ENCODE measurements at places on chromosomes 12 and 14.

- no peak for DNase-seq
Observed at GRCh38 chr12:126607867-126608266, 1542.6 kb downstream of the AACS start.

- DNase-seq, result no peak
Observed at GRCh38 chr12:28876196-28876798, 272.8 kb upstream of the FAR2 start.

DNA sequence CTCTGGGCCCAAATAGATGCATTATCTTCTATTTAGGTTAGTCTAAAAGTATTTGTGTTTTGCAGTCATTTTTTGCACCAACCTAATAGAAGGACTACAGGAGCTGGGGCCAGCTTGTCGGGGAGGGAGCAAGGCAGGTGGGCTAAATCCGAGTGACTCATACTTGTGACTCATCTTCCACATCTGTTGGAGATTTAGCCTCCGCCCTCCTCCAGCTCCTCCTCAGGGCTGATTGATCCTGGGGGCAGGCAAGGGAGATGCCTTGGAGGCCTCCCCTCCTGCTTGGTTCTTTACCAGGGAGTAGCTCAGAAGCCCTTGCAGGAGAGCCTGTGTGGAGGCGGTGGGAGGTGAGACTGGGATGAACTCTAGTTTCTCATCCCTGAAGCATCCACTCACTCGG lies 27.9 kb downstream of the RHOF start:
- DNase-seq, result no peak

- DNase-seq, result no peak
Observed at GRCh38 chr14:85911044-85911443, 381.1 kb downstream of the FLRT2 start.

DNA sequence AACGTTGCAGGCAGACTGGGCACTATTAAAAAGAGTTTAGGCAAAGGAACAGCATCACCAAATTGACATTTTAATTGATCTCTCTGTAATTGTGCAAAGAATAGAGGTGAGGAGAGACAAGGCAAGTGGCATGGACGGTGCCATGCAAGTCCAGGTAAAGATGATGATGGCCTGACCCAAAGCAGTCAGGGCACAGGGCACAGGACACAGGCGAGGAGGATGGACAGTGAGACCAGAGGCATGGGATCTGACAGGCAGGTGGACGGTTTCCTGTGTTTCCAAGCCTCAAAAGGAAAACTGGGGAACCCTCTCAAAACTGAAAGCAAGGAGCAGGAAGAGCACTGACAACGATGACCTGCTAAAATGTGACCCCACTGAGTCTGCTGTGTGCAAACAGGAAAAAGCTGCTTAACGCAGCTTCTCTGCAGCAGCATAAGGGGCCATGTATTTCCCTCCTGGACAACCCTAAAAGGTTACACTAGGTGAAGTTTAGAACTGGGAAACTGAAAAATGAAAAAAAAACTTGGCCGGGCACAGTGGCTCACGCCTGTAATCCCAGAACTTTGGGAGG lies 50.9 kb downstream of the CLIP1 start:
- DNase-seq, result no peak

DNA sequence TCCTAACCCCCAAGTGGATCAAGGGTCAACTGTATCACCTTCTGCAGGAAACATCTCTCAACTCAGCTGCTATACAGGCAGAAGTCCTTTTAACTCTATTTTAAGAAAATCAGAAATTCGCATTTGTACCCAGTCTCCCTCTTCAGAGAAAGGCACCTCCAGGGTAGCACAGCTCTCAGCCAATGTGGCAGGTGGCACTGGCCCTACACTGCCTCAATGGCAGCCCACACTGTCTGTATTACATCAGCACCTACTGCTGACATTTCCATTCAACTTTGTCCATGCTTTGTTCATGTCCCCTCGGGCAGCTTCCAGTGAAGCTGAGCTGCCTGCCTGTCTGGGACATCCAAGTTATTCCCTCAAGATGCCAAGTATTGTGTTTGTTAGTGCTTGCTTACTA lies 8.8 kb downstream of the SPTSSA start:
- no peak for DNase-seq

DNA sequence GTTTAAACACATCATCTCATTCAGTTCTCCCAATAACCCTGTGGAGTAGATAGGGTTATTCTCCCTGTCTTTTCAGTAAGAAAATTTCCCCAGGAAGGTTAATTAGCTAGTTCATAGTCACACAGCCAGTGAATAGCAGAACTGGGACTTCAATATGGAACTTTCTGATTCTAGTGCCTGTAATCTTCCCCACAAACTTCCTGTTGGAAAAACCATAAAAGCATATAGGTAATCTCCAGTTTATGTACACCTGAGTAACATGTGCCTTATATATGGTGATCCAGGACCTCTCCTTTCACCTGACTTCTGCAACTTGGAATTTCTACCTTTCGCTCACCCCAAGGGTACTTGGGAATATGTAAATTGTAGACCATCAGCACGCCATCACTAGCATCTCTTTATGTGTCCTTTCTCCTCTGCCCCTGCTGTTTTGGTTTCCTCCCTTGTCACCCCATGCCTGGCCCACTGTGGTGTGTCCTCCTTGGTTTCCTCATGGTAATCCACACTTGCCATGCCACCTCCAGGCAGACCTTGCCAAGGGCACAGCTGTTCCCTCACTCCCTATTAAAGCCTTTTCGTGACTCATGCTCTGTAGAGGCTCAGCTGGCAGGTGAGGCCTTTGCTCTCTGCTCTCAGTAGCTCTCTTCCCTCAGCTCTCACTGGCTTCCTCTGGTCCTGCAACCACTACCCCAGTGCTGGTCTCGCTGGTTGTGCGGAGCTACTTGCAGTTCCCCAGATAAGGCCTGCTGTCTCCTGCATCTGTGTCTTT lies 16.7 kb downstream of the TBC1D30 start:
- DNase-seq, result no peak

DNA sequence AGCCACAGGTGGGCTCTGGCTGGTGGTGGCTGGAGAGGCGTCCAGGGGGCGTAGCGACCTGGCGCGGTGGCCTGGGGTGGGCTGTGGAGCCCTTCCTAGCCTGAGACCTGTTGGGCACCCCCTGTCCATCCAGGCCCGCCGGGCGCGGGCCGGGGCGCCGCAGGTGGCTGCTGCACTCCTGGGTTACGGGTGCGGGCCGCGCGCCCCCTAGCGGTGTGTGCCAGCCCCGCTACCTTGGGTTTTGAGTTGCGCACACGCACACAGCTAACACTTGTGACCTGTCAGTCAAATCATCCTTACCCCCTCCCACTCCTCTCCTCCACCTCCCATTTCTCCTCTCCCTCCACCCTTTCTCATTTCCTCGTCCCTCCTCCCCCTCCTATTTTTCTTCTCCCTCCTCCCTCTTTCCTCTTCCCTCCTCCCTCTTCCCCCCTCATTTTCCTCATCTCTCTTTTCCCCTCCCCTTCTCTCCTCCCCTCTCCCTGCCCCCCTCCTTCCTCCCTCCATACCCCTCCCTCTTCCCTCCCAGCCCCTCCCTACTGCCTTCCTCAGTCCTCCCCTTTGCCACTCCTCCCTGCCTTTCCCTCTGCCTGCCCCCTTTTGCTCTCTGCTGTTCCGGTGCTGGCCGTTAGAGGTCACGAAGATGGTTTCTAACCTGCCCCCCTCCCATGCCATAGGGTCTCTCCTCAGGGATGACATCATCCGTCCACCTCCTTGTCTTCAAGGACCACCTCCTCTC lies 2.3 kb downstream of the MEG3 start:
- no peak for DNase-seq

DNA sequence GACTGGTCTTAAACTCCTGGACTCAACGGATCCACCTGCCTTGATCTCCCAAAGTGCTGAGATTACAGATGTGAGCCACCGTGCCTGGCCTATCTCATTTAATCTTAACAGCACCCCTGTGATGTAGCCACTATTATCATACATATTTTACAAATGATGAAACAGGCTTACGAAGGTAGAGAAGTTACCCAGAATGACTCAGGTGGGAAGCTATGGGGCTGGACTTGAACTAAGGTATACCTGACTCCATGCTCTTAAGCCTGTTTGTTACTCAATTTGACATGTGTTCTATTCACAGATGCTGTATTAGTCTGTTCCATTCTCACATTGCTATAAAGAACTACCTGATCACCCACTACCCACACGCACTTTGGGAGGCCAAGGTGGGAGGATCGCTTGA lies 36.8 kb upstream of the TMPO start:
- no peak for DNase-seq

DNA sequence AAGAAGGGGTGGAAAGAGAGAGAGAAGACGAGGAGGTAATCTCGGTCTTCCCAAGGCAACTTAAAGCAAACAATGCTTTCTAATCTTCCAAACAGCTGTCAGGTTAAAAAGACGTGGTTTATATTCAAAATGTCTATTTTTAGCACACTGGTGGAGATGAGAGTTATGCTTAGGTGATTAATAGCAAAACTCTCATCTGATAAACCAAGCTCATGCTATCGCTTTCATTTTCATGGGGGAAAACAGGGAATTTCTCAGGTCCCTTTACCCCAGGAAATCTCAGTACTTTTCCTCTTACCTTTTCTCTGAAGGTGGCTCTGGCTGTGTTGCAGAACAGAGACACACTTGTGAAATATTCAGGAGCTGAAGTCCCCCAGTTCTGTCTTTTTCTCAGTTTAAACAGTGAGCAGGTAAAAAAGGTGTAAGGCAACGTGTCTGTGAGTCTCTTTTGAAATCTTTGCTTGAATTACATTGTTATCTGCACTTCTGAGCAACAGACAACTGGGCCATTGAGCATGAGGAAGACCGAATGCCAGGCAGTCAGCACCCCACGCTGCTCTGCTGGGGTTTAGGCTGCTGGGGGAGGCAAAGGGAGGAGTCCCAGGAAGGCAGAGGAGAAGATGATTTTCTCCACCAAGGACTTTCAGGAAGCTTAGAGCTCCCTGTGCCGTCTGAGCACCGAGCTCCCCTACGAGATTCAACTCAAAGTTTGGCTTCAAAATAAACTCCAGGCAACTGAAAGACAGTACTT lies 759.3 kb downstream of the BCL11B start:
- DNase-seq, result peak; percentile 1

GRCh38 chr12:9888665-9889273 lies 7.5 kb downstream of the KLRF2 start:
- no peak for DNase-seq

GRCh38 chr12:110091136-110091711 lies 32.9 kb upstream of the IFT81 start:
- no peak for DNase-seq

DNA sequence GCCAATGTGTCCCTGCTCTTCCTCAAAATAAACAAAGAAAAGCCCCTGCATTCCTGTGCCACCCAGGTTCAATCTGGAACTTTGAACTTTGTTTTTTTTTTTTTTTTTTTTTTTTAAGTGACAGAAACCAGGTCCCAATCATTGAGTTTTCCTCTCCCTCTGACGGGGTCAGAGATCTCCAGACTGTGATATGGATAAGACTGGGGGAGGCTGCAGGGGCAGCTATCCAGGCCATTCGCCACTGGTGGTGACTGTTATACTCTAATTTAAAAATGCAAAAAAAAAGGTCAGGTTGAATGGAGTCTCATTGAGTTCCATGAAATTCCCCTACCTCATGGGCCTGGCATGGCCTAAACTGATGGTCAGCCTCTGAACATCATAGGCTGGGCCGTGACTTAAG lies 57.0 kb downstream of the TMX1 start:
- DNase-seq, result no peak

DNA sequence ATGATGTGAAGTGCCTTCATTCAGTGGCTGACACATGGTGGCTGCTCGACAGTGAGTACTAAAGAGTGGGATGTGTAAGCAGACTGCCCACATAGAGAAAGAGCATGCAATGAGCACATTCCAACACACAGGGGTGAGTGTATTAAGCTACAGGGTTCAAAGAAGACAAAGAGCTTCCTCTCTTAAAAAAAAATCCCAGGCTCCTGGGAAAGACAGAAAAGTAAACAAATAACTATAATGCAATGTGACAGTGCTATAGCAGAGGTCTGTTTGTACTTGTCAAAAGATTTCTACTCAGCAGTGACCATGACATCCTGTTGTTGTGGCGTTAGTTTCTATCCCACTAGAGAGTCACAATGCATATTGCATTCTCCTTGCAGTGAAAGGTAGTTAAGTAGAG lies 12.4 kb upstream of the PCNX1 start:
- DNase-seq, result no peak

DNA sequence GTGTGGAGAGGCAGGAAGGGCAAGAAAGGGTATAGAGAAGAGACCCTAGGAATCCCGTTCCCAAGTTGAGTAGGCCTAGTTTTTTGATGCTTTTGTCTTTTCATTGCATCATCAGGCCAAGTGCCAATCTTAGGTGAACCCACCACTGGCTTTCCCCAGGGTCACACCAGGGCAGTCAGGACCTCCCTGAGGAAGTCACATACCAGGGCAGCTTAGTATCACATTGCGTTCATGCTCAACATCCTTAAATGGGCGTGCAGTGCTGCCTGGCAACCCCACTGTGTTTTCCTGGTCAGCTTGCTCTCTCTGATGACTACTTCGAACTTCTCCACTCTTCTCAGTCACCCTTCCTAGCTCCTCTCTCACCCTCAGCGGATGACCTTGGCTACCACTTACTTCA lies 9.0 kb downstream of the ASIC1 start:
- no peak for DNase-seq

Measured in CD4-positive, alpha-beta T cell treated with Interleukin-12 subunit alpha and Interleukin-12 subunit beta, for 1 hour (primary cell).